ENCODE measurements at places on chromosomes 7 and 10.

DNA sequence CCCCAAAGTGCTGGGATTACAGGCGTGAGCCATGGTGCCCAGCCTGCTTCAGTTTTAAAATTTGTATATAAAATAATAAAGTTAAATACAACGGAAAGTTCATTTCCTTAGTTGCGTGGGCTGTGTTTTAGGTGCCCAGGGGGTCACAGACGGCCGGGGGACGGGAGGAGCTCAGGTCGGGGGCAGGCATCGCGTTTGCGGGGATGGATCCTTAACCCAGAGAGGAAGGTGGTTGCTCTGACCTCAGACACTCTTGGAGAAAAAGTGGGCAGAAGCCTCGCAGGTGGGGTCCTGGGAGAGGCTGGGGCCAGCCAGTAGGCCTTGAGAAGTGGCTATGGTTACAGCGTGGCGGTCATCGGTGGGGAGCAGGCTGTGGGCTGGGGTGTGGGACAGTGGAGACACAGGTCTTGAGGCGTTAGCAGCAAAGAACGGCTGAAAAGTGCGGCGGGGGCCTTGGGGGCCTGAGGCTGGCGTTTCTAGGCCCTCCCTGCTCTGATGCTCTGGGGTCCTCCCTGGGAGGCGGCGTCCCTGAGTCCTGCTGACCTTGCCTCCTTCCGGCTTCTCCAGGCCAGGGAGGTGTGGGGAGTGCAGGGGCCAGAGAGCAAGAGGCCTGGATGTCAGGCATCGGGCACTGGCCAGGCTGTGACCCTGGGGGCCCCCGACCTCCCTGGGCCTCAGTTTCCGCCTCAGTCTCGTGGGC lies 54.4 kb downstream of the UNCX start:
- DNase-seq = no peak

- no peak for DNase-seq
These were observed 105.0 kb upstream of the DGKB start for GRCh38 chr7:15007507-15007906.

- no peak for DNase-seq
These were observed 82.6 kb upstream of the ARHGAP21 start for GRCh38 chr10:24806262-24806661.

DNA sequence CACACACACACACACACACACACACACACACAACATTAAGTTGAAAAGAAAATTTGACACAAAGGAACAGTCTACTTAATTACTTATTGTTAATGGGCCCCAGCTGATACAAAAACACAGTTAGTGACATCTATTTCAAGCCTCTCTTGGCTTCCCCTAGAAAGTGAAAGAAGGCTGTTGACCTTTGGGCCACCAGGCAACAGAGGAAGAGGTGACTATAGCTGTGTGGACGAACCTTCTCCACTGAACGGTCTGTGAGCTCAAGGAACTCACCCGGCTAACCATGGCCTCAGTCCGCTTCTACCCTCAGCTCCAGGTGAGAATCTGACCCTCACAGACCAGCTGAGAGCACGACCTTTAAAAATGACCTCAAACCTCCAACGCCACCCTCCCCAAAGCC lies 32.9 kb upstream of the CALN1 start:
- no peak for DNase-seq

DNA sequence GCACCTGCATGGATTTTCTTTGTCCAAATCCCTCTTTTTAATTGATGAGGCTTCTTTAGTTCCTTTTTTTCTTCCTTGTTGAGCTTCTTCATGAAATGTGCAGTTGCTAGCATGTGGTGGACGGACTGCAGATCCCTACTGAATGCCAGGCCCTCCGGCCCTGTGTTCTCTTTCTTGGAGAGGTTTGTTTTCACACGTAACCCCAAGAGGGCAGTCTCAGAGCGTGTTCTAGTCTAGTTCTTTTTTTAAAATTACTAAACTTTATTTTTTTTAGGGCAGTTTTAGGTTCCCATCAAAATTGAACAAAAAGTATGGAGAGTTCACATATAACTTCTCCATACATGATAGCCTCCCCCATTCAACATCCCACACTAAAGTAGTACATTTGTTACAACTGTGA lies 190.0 kb downstream of the CFTR start:
- DNase-seq = no peak

- DNase-seq = no peak
These were observed 9.2 kb downstream of the AQP1 start for GRCh38 chr7:30920584-30921539.

- DNase-seq = no peak
These were observed 30.0 kb downstream of the GPR141 start for GRCh38 chr7:37713613-37714012.

DNA sequence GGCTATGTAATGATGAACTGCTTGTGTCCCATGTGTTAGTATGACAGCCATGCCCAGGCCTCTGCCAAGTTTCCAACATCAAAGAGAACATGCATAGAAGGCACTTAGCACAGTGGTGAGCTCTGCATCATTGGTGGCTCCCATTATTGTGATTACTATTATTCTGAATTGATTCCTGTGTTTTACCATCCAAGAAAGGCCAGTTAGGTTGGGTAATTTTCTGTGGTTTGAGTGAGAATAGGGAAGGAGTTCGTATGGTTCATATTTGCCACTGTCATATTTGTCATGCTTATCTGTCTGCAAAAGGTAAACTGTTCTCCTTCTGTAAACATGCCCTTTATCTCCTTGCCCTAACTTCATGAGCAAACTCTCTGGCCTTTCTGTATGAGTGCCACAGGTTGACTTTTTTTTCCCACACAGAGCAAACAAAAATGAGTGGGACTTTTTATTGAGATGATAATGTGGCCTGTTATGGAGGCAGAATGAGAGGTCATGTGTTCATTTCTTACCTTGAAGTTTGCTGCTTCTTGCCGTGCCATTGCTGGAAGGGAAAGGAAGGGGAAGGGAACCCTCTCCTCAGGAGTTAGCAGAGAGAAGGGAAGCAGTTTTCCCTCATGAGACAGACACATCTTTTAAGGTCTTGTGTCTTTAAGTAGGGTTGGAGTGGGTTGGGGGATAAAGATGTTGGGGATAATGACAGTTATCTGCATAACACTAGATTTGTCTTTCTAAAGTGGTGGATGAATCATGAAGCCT lies 301.9 kb downstream of the LRMDA start:
- DNase-seq = no peak

DNA sequence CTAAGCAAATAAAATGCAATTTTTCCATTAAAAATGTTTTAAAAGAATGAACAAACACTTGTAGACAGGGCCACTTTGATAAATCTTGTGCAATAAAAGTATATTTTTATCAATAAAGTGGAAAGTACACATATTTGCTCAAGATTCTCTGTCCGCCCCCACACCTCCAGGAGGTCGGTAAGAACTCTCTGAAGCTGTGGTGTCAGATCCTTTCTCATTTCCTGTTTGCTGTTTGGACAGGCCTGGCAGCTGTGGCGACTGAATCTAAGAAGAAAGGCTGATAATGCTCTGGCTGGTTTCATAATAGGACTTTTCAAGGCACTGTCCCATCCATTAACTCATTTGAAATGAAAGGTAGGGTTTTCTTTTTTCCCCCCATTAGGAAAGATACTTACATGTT lies 15.3 kb upstream of the ASB4 start:
- no peak for DNase-seq

DNA sequence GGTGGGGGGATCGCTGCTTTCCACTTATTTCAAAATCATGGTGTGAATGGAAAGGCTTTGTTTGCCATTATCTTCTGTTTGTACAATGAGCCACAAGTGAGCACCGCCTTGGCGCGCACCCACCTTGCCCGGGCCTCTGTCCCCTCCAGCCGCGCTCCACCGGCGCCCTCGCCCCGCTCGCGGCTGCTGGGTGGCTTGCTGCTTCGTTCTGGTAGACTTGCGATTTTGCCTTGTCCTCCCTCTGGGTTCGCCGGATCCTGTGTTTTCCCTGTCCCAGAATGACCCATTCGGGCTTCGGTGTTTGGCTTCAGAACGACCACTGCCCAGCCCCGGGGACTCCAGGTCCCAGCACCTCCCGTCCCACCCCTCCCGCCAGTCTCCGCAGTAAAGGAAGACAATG lies 273.0 kb upstream of the BMPER start:
- DNase-seq = no peak

- DNase-seq = no peak
These were observed 60.9 kb downstream of the TCERG1L start for GRCh38 chr10:131250454-131251145.

DNA sequence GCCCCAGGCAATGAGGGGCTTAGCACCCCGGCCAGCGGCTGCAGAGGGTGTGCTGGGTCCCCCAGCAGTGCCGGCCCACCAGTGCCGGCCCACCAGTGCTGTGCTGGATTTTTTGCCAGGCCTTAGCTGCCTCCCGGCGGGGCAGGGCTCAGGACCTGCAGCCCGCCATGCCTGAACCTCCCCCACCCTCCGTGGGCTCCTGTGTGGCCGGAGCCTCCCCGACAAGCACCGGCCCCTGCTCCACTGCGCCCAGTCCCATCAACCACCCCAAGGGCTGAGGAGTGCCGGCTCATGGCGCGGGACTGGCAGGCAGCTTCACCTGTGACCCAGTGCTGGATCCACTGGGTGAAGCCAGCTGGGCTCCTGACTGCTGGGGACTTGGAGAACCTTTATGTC lies 3.5 kb upstream of the ACSL5 start:
- DNase-seq = no peak

- no peak for DNase-seq
These were observed 177.9 kb downstream of the DNAJB6 start for GRCh38 chr7:157514746-157515145.

- DNase-seq = no peak
These were observed 91.4 kb upstream of the PTN start for GRCh38 chr7:137434946-137435345.

DNA sequence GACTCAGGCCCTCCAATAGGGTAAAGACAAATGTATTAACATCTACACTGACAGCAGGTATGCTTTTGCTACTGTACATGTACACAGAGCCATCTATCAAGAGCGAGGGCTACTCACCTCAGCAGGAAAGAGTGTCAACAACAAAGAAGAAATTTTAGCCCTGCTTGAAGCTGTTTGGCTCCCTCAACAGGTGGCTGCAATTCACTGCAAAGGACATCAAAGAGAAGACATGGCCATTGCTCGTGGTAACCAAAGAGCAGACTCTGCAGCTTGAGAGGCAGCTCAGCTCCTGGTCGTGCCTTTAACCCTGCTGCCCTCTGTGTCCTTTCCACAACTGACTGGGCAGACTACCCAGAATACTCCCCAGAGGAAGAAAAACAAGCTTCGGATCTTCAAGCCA lies 5.1 kb downstream of the AKR1B15 start:
- DNase-seq = no peak

- peak; percentile 4 for DNase-seq
These were observed 233.3 kb upstream of the CACNA2D1 start for GRCh38 chr7:82676777-82677463.

- DNase-seq = no peak
These were observed 25.2 kb downstream of the FOXK1 start for GRCh38 chr7:4707217-4707741.

DNA sequence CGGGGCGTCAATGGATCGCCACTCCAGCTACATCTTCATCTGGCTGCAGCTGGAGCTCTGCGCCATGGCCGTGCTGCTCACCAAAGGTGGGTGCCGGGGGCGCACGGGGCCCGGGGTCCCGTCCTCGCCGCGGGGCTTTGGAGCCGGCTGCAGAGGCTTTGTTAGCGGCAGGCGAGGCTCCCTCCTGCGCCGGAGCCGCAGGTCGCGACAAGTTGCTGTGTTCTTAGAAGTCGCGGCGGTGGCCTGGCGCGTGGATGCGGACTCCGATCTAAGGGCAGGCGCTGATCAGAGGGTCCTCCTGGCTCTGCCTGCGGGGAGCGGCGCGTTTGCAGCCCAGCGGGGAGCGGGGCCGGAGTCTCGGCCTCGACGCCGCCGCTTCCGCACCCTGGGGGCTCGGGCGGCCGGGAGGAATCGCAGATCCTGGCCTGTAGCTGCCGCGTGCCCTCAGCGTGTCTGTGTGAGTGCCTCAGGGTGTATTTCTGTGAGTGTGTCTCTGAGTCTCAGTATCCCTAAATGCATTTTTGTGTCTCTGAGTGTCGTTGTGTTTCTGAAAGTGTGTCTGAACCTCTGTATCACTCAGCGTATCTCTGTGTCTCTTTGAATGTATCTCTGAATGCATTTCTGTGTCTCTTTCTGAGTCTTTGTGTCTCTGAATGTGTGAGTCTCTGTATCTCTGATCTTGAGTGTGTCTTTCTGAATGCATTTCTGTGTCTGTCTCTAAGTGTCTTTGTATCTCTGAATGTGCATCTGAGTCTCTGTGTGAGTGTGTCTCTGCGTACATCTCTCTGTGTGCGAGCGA lies 766 bp downstream of the BAMBI start:
- no peak for DNase-seq

DNA sequence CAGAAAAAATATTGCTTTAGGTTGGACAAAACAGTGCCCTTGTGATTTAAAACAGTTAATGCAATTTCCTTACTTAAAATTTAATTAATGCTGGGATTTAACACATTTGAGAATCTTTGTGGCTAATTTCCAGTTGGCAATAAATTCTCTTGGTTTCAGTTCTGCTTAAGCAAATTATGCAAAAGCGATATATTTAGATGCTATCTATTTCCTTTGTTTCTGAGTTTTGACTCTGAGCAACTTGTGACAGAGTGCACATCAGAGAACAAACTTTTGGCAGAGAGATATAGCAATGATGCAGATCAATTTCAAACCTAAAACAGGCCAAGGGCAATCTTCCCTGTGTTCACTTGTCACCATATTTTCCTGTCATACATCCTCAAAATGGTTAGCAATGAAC lies 933.6 kb upstream of the ZWINT start:
- DNase-seq = no peak

DNA sequence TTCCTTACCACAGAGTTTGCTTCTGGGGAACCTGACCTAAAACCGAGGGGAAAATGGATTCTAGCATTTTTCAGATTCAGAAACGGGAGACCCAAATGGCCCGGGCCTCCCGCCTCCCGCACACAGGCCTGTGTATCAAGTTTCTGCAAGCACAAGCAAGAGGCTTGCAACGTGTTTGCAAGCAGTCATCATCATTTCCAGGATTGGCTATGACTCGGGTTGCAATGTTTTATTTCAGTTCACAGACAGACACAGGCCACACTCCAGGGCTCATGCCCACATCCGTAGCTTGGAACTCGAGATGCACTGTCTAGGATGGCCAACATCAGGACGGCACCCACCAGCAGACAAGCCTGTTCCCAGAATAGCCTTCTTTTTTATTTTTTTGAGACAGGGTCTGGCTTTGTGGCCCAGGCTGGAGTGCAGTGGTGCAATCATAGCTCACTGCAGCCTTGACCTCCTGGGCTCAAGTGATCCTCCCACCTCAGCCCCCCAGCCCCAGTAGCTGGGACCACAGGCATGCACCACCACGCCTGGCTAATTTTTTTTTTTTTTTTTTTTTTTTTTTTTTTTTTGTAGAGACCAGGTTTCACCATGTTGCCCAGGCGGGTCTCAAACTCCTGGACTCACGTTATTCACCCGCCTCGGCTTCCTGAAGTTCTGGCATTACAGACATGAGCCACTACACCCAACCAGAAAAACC lies 68.1 kb upstream of the FOXK1 start:
- no peak for DNase-seq

DNA sequence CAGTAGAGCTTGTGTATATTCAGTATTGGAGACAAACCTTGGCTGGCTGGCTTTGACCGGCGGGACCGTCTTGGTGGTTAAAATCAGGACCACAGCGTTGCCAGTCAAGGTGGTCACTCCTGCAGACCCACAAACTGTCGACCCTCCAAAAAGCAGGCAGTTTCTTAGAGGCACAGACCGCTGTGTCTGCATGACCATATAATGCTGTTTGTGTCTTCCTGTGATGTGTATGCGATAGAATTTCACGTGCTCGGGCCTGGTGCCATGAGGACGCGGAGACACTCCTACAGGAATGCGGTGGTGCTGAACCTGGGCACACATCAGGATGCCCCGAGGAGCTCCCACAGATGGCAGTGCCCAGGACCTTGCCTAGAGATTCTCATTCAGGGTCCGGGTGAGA lies 34.8 kb downstream of the BNIP3 start:
- no peak for DNase-seq

All from T-cell (primary cell).